Spinal cord (tissue), 10 donors: ENCODE measurements at places on chromosomes 12 and 14.

- no peak for DNase-seq
Observed at GRCh38 chr12:116137318-116137717, 140.2 kb downstream of the MED13L start.

GRCh38 chr14:68513137-68513536 is 279.7 kb downstream of the ZFP36L1 start:
- no peak for DNase-seq

DNA sequence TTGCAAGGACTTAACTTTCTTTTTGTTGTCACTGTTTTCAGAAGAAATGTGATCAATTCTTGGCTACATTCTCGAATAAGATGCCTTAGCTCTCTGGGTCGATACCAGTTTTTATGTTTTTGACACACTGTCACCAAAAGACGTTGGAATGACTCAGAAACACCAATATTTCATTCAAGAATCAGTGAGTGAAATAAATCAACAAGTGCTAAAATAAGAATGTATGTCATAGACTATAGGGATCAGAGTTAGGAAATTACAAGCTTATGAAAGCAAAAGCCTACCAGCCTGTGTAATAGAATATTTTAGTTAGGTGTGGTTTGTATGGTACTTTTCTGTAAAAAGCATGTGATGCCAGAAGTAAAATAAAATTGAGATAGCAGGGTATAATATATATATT is 17.8 kb downstream of the PPHLN1 start:
- no peak for DNase-seq

- DNase-seq = peak; percentile 58
Observed at GRCh38 chr12:94566345-94566744, 84.0 kb downstream of the TMCC3 start.

DNA sequence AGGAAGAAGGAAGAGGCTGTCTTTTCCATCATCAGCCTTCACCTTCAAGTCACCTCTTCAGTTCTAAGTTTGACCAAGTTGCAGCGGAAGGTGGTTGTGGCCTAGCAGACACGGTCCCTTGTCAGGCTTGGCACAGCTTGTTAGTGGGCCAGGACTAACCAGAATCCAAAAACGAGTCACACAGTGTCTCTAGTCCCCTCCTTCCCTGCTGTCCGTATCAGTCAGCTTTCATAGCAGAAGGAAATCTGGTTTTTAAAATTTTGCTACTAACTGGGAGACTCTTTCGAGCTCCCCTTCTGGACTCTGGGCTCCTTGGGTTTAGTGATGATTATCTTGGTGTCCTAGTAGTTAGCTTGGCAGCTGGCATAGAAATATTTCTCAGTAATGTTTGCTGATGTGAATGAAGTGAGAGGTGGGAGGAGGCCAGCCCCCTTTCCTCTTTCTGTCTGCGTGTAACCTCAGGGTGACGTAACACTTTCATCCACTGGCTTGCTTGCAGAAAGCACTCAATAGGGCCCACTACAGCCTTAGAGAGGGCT is 3.8 kb downstream of the ETV6 start:
- DNase-seq = no peak

GRCh38 chr12:17235996-17236395 is 630.0 kb upstream of the LMO3 start:
- DNase-seq = no peak

DNA sequence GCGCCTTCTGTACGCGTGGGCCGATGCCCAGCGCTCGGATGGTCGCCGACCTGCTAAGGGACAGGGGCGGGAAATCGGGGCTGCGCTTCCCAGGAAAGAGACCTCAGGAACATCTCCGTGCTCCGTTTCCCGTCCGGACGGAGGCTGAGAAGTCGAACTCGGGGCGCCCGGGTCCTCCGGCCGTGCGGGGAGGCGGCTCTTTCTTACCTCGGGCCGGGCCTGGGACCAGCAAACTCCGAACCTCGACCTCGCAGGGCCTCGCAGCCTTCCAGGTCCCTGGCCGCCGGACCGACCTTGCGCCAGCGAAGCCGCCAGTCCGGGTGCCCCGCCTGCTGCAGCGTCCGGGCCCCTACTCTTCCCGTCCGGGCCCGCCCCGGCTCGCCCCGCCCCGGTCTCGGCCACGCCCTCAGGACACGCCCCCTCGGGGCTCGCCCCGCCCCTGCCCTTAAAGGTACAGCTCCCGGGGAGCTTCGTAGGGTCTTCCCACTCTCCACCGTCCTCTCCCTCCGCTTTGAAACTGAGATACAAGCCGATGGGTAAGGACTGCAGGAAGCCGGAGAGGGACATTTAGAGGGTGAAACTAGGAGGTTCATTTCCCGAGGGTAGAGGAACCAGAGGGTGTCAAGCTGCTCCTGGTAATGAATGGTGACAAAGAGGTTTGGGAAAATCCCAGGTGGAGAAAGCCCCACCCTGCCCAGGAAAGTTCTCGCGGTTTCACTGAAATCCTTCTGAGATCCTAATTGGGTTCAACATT is at the start of gene SLC8B1:
Gene SLC8B1 (minus strand): TSS at position 324 of the 754 bp plus-strand sequence. CDS start 2,231 bp downstream, outside the sequence.
- peak; percentile 90 for DNase-seq

DNA sequence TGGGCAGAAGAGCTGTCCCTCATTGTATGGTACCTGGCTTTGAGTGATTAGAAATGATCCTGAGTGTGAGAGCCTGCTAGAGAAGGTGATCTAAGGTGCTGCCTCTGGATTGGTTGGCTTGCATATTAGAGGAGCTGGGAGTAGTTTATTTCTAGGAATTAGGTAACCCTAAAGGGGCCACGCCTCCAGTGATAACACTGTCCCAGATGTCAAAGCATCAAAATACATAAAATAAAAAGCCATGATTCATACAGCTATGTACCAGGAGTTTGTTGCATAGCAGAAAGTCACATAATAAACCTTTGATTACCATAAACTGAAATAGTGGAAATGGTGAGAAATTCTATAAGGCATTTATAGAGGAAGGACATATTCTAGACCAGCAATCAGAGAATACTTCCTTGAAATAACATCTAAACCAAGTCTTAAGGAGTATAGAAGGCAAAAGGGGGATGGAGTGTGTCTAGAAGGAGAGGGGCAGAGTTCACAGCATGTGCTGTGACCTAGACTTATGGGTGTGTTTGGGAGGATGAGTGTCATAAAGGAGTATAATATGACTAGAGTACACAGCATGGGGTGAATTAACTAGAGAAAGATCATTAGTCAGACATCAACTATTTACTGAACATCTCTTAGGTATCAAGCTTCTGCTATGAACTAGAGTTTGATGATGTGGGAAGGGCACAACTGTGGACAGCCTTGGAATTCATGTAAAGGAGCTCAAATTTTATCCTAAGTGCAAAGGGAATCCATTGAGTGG is 686.4 kb downstream of the GALC start:
- DNase-seq = no peak

DNA sequence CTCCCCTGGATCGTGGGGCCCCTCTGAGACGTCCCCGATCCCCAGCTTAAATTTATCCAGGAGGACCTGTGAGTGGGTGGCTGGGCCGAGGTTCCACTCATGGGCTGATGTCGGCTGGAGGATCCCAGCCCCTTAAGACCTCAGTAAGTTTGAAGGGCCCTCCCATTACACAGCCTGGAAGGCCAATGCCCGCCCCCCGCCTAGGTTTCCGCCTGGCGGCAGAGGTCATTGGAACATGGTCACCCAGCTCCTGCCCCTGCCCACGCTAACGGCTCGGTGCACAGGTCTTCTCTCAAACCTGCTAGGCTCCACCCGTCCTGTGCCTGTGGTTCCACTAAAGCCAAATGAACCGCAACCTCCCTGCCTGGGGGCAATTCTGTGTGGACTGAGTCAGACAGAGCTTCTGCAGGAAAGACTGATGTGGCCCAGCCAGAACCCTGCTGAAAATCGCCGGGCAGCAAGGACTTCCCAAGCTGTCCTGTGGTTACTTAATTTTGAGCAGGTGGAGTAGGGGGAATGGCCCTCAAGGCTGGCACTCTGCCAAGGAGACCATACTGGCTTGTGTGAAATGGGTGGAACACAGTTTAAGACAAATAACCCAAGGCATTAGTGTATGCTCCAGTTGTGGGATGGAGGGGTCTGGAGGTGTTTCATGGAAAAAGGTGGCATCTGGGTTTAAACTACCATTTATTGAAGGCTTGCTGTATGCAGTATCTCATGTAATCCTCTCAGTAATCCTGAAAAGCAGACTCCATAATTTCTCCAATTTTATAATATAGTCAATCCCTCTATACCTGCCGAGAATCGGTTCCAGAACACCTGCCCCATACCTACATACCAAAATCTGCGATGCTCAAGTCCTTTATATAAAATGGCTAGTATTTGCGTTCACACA is 903 bp upstream of the NT5DC3 start:
- DNase-seq = no peak
